ENCODE measurements at places on chromosomes 1 and 21.

GRCh38 chr1:156126630-156127534 is 12.4 kb downstream of the LMNA start:
- DNase-seq = peak; percentile 83

DNA sequence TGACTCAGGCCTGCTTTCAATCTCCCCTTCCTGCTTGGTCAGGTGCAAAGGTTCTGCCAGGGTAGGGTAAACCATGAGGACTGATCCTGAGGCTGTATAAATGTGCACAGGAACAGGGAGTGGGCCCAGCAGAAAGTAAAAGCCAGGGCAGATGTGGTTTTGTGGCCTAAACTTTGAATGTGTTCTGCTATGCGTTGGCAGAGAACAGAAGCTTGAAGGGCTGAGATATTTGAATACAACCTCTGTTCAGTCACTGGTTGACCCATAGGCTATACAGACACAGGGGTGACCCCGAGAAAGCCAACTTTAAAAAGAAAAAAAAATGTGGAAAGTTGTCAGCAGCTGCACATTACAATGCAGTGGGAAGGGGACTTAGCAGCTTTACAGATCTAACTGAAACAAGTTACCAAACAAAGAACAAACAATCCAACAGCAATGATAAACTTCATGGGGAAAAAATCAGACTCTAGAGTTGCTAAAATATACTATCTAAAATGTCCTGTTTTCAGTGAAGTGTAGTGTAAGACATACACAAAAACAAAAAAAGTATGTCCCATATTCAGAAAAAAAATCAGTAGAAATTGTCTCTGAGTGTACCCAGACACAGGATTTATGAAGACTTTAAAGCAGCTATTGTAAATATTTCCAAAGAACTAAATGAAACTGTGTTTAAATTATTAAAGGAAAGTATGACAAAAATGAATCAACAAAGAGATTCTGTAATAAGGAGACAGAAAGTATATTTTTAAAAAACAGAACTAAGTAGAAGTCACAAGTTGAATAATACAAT is 216.1 kb downstream of the RPS6KC1 start:
- no peak for DNase-seq

DNA sequence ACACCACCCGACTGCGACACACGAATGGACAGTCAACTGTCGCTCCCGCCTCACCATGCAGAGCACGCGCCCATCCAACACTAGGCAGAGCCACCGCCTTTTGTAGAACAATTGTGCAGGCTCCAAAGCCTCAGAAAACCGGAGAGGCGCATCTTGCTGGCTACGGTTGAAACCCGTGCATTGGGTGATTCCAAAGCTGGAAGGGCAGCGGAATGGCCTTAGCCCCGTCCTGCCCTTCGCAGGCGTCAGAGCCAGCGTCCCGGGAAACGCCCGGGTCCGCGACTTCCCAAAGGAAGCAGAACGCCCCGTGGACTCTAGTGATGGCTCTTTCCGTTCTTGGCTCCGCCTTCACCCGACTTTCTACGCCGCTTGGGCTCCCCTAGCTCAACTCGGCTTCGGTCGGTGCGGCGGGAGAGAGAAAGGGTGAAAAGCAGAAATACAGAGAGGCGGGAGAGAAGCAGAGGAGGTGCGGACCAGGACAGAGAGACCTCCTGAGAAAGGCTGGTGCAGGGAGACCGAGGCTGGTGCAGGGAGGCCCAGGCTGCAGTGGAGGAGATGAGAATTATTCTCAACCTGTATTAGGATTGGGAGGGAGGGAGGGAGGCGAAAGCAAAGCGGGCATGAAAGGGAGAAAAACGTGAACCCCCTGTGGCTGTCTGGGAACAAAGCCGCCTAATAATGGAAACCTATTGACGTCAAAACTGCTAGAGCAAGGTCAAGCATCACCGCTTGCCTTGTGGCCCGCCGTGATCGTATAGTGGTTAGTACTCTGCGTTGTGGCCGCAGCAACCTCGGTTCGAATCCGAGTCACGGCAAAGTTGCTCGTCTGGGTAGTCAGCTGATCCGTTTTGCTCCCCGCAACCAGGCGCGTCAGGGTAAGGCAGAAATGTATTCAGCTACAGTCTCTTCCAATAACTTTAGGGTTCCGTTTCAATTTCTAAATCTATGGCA is 99.5 kb downstream of the PRKAB2 start:
- DNase-seq = no peak

- no peak for DNase-seq
Observed at GRCh38 chr21:42261829-42262200, 42.9 kb downstream of the ABCG1 start.

Data from CD4-positive, CD25-positive, alpha-beta regulatory T cell (primary cell).